ENCODE measurements at places on chromosomes 3 and 15.
A peak's percentile ranks its signal among the peaks of the same experiment; 100 is the strongest.

DNA sequence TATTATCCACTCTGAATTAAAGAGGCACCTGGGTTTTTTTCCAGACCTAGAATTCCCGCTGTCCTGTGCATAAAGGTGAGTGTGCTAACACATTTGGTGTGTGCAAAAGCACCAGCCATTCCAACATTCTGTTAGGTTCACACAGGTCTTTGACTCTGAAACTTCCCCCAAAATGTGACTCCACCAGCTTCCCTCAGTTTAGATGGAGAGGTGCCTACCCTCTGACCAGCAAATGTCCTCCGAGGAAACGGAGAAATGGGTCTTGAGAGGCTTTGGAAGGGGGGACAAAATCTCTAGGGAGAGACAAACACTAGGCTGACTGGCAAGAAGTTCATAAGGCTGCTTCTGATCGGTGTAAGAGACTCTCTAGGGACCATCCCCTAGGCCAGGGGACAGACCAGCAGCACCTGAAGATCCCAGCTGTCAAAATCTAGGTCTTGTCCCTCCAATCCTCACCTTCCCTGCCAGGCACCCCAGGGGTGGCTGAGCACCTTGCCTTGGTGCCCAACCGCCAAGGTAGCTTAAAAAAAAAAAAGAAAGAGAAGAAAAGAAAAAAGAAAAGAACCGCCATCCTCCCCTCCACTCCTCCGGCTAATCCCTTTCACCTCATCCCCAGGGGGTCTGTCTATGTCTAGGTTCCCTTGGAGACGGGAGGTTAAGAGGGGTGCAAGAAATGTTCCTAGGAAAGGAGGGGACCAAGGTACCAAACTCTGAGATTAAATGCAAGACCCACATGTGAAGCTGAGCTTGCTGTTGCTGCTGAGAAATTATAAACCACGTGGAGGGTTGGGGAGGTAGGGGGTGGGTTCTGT lies 2.0 kb upstream of the MECOM start:
- DNase-seq = no peak

DNA sequence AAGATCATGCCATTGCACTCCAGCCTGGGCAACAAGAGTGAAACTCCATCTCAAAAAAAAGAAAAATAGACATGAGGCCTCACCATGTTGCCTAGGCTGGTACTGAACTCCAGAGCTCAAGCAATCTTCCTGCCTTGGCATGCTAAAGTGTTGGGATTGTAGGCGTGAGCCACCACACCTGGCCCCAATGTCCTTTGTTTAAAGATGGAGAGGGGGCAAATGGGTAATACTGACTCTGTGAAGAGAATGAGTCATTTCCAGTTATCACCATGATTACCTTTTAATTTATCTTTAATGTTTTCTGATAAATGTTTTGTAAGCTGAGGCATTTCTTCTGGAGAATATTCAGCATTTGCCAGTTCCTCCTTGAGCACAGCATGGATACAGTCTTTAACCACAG lies 2.2 kb downstream of the DYNLT2B start:
- no peak for DNase-seq

- DNase-seq = no peak
Measured at GRCh38 chr3:123769356-123769743, 114.8 kb downstream of the MYLK start.

- DNase-seq = peak; percentile 33
Measured at GRCh38 chr15:91302588-91303439, 202.8 kb downstream of the SV2B start.

DNA sequence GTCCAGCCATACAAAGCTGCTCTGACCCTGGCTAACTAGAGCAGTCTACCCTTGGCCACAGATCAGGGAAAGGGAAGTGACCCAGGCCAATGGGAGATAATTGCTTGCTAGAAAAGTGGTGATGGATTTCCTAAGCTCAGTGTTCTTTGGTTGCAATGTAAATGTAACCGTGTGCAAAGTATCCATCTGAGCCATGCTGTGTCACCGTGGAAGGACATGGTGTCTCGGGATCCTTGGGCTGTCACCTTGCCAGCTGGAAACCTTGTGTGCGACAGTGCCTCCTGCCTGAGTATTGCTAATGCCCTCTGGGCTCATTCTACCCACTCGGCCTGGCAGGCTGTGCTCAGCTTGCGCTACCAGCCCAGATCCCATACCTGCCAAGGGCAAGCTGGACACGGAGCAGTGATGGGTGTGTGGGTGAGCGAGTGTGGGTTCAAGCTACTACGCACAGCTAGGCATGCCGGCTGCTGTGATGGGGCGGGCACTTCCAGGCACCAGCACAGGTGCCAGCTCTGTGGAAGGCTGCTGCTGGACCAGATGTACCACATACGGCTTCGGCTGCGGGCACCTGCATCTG lies 10.7 kb upstream of the SIAH2 start:
- DNase-seq = no peak

- no peak for DNase-seq
Measured at GRCh38 chr15:50259276-50259675, 6.2 kb downstream of the HDC start.

GRCh38 chr3:154225536-154225935 lies 98.8 kb downstream of the DHX36 start:
- no peak for DNase-seq

- DNase-seq = no peak
Measured at GRCh38 chr15:74954515-74954914, 2.1 kb downstream of the RPP25 start.

- no peak for DNase-seq
Measured at GRCh38 chr15:56871867-56872266, 46.6 kb upstream of the TCF12 start.

GRCh38 chr3:7000501-7000900 lies 139.6 kb downstream of the GRM7 start:
- DNase-seq = no peak

DNA sequence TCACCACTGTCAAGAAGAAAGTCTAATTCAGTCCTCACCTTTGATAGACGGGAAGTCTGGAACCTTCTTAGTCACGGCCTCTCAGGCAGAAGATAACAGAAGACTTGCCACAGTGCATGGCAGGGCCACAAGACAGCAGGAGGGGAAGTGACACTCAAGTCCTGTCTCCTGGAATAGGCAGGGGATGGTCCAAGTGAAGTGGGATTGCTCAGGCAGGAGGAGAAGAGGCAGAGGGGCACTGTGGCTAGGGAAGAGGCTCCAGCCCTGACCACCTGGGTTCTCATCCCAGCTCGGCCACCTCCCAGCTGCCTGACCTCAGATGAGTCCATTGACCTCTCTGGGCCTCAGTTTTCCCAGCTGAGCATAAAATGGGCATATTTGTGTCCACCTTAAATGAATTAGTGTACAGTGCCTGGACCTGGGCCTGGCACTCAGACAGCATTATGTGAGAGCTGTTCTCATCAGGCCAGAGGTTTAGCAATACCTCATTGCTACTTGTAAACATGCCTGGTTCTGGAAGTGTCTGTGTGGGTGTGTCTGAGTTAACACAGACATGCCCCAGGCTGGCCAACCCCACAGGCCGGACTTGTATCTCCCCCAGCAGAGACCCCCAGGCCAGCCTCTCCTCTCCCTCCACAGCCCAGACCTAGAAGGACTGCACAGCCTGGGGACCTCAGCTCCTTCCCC lies 11.5 kb upstream of the PCSK6 start:
- DNase-seq = no peak

DNA sequence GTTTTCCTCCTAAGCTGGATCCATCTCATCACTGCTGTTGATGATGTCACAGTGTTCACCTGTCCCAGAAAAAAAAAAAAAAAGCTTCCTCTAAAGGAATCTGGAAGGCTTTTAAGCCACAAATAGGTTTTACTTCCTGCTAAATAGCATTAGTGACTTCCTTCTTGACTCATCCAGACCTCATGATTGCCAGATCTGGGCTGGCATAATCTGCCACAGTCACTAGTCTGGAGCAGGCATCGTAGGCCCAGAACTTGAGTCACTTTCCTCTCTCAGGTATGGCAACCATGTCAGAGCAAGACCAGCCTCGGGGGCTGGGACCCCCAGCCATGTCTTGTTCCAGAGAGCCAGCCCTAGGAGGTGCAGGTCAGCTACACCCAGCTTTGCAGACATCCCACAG lies 266.5 kb upstream of the CADM2 start:
- DNase-seq = no peak

DNA sequence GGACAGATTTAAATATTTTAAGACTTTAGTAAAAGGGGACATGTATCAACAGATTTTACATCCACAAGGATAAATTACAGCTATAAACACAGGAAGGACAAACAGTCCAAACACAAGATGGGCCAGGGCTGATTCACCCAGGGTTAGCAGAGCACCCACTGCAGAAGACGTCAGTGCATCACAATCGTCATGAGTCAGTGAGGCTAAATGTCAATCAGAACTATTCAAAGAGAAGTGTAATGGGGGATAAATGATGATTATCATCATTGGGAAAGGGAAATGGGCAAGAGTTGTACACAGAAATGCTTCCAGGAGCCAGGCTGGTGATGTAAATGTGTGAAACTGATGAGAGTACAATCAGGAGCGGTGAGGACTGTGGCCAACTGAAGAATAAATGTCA lies 226.8 kb downstream of the PLCL2 start:
- DNase-seq = no peak

- DNase-seq = no peak
Measured at GRCh38 chr3:138875754-138876664, 41.3 kb upstream of the PIK3CB start.

GRCh38 chr15:90001683-90002427 lies 731 bp downstream of the ZNF710 start:
- DNase-seq = no peak

DNA sequence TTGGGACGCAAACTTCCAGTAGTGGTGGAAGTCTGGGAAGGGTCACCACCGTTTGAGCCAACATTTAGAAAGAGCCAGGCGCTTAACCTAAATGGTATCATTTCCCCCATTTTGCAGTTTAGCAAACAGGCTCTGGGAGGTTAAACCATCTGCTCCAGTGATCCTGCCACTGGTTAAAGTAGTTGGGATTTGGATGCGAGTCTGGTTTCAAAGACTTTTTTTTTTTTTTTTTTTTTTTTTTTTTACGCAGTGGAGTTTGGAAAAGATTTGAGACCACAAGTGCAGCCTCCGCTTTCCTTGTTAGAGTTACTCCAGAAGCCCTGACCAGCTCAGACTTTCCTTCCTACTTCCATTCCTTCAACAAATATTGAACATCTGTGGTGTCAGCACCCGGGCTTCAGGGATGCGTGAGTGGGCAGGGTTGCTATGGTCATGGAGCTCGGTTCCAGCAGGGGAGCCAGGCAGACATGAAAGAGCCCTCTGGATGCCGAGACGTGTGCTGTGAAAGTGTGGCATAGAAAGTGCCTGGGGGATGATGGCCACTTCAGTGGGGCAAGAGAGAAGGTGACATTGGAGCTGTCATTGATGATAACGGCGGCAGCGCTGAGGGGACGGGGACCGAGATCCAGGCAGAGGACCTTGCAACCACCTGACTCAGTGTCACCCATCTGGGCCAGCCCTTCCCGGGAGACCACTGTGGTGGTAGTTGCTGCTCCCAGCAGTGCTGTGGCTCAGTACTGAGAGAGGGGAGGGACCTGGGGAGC lies 1.1 kb upstream of the RNU6-1 start:
- DNase-seq = no peak

GRCh38 chr3:152315623-152316022 lies 46.9 kb downstream of the MBNL1 start:
- no peak for DNase-seq

DNA sequence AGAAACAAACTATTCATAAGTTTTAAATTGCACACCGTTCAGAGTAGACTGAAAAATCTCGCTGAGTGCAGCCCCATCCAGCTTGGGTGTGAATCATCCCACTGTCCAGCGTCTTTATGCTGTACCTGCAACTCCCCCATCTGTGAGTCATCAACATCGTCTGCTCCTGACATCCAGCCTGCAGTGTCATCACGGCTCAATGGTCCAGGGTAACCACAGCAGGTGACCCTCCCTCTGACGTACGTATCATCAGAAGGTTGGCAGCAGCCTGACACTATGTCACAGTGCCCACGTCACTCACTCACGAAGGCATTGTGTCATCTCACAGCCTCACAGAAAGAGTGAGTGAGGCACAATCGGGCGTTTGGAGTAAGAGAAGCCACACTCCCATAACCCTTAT lies 65.2 kb downstream of the TPRA1 start:
- DNase-seq = no peak

GRCh38 chr15:33908406-33908805 lies 59.9 kb upstream of the CHRM5 start:
- no peak for DNase-seq

- DNase-seq = no peak
Measured at GRCh38 chr15:66749841-66750575, 48.0 kb downstream of the SMAD6 start.

DNA sequence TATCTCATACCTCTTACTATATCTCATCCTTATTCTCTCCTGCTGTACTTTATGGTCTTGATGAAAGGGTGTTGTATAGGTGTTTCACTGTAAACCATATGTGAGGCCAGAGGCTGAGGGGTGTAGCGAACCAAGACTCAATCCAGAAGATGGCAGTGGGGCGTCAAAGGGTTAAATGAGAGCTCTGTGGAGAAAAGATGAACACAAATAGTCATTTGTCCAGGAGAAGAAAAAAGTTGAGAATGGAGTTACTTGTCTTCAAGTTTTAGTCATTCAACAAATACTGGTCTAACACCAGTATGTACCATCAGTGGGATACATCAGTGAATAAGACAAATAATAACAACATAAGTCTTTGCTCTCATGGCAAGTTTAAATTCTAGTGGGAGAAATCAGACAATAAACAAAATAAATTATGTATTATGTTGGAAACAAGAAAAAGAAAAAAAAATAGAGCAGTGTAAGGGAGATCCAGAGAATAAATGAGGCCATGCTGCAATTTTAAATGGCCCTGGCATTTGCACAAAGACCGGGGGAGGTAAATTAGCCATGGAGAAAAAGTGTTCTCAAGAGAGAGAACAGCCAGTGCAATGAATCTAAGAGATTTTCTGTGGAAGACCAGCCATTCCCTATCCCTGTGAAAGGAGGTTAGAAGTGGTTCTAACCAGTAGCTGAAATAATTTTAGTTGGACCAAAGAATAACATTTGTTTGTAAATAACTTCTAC lies 77.0 kb upstream of the UMPS start:
- no peak for DNase-seq

- no peak for DNase-seq
Measured at GRCh38 chr3:134656211-134656800, 5.5 kb upstream of the KY start.

DNA sequence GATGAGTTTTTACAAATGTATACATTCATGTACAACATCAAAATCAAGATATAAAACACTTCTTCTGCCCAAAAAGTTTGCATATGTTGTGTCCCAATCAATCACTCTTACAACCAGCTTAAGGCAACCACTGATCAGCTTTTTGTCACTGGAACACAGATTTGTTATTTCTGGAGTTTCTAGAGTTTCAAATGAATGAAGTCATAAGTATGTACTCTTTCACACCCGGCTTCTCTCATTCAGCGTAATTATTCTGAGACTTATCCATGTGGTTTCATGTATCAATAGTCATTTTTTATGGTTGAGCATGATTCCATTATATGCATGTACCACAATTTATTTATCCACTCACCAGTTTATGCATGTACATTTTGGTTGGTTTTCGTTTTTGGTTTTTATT lies 53.0 kb upstream of the CORO2B start:
- DNase-seq = no peak

GRCh38 chr3:195453236-195453635 lies 10.4 kb upstream of the ACAP2 start:
- no peak for DNase-seq

Data from fibroblast of skin of left biceps (primary cell).